Substantia nigra (tissue), 51 donors: ENCODE measurements at places on chromosomes 11 and 22.

DNA sequence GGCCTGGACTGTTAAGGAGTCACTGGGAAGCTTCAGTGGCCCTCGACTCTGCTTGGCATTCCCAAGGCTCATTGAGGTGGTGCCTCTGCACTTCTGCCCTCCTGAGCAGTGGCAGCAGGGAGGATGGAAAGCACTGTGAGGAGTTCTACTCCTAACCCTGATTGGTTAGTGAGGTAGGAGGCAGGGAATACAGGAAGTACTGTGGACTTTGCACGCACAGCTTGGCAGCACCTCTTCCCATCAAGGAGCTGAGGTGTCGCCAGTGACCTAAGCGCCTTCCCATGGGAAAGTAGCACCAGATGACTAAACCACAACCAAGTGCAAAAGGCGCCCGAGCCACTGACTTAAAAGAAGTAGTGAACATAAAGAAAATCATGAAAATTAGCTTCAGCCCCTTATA lies 152.5 kb upstream of the CADM1 start:
- DNase-seq = no peak

GRCh38 chr11:48047616-48048015 lies 67.3 kb downstream of the PTPRJ start:
- DNase-seq = peak; percentile 44

GRCh38 chr11:57349491-57350274 lies 11.5 kb downstream of the P2RX3 start:
- peak; percentile 32 for DNase-seq

DNA sequence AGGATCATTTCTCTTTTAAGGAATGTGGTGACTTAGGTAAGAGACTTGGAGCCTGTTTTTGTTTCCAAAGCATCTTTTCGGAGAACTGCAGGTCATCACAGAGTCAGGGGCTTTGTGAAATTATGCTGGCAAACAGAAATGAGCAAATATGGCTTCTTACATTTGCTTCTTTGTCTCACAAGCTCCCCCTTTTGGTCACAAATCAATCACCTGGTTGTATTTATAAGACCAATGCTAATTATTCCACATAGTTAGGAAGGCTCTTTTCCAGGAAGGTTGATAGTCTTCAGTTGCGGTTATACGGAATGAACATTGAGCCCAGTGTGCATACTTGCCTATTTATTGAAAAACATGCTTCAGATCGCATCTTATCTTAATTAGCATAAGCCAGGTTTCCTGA lies 34.6 kb upstream of the CEP126 start:
- DNase-seq = no peak
